ENCODE measurements at places on chromosomes 12 and 14.

DNA sequence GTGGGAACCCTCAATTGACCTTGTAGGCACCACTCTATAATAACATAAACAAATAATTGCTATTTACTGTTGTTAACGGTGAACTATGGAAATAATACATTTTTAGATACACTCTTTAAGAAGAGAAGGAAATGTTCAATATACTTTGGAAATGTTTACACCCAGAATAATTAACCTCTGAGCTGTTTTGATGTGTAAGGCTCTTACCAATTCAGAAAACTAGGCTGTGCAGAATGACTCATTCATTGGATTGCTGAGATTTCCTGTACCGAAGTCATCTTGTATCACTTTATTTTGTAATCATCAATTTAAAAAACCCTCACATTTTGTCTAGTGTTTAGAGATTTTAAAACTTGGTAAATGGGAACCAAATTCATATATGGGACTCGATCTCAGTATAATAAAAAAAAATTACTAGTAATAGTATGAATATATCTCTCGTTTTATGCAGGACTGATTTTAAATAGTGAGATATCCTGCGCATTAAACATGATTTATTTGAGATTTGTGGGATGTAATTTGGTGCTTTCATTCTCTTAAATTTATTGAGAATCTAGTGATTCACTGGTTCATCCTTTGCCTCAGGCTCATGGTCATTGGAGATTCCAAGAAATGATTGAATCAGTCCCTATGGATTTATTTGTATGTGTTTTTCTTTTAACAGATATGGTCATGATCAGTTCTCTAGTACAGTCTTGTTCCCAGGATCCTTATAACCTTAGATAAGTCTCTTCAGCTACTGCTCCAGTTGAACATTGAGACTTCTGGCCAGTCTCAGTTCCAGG is 3.9 kb downstream of the SAMD4A start:
- DNase-seq = no peak

- DNase-seq = no peak
These were observed 172.2 kb upstream of the DDHD1 start for GRCh38 chr14:53325176-53325806.

DNA sequence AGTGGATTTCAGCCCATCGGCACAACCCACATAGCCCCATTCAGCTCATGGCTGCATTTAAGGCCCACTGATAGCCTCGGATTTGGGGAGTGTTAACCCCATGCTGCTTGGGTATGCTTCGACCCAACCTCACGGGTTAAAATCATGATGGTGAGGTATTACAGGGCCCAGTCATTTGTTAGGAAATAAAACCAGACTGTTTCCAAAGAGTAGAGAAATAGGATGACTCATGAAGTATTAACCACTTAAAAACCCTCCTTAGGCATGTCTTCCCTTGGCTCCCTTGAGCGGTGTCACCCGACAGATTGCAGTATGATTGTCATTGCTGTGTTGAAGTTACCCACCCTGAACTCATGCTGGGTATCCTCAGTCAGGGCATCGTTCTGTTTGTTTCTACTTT is 289.1 kb downstream of the CACNA1C start:
- DNase-seq = no peak

GRCh38 chr12:69779928-69780327 is 41.3 kb downstream of the RAB3IP start:
- DNase-seq = no peak

DNA sequence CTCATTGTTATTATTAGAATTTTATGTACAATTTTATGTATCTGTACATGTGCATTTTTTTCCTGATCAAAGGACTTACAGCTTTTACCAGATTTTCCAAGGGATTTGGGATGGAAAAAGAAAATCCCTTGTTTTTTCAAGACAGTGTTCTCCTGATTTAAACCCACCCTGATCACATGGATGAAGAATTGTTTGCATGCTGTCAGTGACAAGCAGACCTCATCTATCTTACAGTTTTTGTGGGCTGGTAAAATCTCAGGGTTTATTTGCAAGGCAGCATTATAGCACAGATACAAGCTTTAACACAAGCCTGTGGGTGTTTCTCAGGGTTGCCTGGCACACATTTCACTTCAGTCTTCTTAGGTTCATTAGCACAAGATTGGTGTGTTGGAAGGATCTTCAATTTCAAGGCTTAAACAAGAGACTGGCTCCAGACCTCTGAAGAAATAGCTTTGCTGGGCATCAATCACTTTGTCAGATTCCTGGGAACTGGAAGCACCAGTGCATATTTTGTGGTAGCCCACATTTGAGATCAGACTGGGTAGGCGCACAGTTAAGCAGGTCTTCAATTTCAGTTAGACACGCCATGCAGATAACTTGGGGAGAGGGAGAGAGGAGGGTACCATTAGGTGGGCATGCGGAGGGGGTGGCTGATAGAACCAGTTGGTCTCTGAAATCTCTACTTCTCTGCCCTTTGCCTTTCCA is 118.0 kb downstream of the TBX5 start:
- DNase-seq = no peak

Measured in natural killer cell treated with Interleukin-12 subunit alpha and Interleukin-12 subunit beta and Interleukin-15 and Interleukin-18, amount 100 ng/mL, for 72 hours (primary cell).